ENCODE measurements at places on chromosomes 7 and 10.

GRCh38 chr10:35598379-35598778 lies 6.8 kb upstream of the GJD4 start:
- no peak for DNase-seq

GRCh38 chr7:52715701-52716100 lies 319.7 kb upstream of the POM121L12 start:
- no peak for DNase-seq

GRCh38 chr7:42012786-42013360 lies 224.1 kb downstream of the GLI3 start:
- no peak for DNase-seq

DNA sequence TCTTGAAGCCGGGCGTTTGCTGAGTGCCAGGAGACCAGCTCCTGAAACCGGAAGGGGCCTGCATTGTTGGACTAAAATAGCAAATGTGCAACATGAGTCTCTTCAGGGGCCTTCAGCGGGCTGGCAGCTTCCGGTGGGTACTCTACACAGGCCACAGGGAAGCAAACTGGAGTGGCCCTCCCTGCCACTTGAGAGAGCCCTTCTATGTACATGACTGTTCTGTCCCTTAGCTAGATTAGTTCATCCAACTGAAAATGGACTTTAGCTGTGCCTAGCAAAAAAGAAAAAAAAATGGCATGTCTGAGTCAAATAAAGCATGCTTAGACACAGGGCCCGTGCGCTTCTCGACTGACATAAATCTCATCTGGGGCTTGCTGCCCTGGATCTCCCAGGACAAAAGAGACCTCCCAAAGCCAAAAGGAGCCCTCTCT lies 115.3 kb upstream of the TCF7L2 start:
- DNase-seq = no peak

- no peak for DNase-seq
Observed at GRCh38 chr10:986881-987619, 1.2 kb upstream of the GTPBP4 start.

- no peak for DNase-seq
Observed at GRCh38 chr10:121595806-121596688, 2.2 kb downstream of the FGFR2 start.

GRCh38 chr10:109517748-109518147 lies 405.6 kb downstream of the XPNPEP1 start:
- no peak for DNase-seq

DNA sequence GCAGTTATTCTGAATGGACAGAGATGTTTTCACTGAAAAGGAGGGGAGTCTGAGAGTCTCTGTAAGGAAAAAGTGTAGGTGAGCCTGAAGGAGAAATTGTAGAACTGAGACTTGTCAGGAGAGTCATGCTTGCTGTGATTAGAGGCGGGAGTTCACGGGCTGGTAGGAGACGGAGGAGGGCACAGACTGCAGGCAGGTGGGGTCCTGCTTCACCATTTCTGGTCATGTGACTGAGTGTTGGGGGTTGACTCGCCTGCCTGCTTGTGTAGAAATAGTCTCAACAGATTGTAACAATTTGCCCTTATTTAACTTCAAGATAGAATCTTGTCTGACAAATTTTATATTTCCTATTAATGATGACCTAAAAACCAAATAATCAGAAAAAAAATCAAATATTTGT lies 70.3 kb downstream of the OGDH start:
- no peak for DNase-seq

DNA sequence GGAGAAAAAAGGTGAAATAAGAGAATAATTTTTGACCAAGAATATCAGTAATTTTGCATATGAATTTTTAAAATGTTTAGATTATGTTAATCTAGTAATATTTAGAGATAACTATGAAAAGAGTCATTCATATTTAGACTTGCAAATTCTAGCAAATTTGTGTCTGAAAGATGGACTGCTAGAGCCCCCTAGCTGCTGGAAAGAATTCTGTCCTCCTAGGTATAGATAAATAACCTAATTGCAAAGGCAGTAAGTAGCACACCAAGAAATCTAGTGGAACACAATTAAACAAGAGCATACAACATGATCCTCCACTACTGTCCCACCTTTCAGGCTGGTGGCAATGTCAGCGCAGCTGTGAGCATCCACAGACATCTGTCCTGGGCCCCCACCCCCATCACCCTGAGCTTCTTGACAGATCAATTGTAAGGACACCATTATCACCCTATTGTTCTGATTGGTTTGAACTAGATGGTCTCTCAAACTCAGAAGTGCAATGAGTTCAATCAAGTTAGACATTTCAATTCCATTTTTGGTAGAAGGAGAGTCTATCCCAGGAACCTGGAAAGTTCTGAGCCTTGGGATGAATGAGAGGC lies 15.0 kb upstream of the GFRA1 start:
- DNase-seq = no peak
